ENCODE measurements at places on chromosomes 2 and 18.

GRCh38 chr2:128037649-128038048 is 9.8 kb upstream of the SAP130 start:
- DNase-seq, result no peak

GRCh38 chr2:164053021-164053420 is 317.2 kb upstream of the FIGN start:
- no peak for DNase-seq

DNA sequence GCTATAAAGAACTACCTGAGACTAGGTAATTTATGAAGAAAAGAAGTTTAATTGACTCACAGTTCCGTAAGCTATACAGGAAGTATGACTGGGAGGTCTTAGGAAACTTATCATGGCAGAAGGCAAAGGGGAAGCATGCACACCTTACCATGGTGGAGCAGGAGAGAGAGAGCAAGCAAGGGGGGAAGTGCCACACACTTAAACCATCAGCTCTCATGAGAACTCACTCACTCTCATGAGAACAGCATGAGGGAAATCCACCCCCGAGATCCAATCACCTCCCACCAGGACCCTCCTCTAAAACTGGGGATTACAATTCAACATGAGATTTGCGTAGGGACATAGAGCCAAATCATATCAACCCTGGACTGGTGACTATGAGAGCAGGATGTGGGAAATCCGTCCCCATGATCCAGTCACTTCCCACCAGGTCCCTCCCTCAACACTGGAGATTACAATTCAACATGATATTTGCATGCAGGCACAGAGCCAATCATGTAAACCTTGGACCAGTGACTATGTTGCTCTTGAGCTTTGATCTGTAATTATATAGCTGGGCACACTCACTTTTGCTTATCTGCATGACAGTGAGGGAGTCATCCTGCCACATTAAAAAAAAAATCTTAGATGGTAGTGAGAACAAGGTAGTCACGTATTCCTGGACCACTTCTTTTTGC is 12.9 kb downstream of the ADAM23 start:
- DNase-seq, result no peak

- DNase-seq, result no peak
Observed at GRCh38 chr2:158529379-158530259, 72.9 kb downstream of the PKP4 start.

DNA sequence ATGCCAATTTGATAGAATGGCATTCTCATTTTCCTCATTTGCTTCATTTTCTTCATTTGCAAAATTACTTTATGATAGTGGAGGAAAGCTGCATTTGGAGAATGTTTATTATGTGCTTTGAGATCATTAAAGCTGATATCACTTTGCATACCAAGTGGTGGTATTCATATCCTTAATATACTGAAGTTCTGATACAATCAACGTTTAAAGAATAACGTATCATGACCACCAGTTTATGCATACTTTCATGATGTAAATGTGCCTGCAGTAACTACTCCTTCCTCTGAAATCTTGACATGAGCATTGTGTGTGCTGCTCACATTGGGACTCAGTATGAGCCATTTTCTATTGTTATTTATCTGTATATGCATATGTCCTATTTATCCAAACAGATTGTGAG is 302.1 kb downstream of the ARHGAP15 start:
- no peak for DNase-seq

DNA sequence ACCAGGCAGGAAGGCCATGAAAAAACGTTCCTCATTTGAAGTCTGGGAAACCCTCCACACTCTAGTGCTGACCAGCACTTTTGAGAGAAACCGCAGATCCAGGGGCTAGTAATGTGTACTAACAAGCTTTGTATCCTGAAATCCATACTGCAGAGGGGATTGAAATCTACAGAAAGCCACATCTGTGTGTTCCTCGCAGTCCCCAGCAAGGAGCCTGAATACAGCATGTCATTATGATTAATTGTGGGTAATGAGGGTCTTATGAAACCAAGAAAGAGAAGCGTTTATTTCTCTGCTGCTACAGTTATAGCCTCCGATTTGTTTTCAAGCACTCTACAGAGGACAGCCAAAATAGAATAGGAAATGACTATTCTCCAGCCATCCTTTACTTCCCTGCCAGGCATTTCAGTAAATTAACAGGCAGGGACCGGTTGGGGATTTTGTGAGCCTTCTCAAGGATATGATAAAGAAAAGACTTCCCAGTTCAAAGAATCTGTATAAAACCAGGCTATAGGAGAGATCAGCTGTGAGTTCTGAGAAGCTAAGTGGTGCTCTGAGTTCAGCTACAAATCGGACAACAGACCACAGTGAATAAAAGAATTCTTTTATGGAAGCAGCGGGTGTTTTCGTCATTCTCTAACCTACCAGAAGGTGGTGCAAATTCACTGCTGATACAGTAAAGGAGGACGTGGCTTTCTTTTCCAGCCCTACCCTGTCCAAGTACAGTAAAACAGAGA is 133.4 kb downstream of the INSIG2 start:
- peak; percentile 69 for DNase-seq

DNA sequence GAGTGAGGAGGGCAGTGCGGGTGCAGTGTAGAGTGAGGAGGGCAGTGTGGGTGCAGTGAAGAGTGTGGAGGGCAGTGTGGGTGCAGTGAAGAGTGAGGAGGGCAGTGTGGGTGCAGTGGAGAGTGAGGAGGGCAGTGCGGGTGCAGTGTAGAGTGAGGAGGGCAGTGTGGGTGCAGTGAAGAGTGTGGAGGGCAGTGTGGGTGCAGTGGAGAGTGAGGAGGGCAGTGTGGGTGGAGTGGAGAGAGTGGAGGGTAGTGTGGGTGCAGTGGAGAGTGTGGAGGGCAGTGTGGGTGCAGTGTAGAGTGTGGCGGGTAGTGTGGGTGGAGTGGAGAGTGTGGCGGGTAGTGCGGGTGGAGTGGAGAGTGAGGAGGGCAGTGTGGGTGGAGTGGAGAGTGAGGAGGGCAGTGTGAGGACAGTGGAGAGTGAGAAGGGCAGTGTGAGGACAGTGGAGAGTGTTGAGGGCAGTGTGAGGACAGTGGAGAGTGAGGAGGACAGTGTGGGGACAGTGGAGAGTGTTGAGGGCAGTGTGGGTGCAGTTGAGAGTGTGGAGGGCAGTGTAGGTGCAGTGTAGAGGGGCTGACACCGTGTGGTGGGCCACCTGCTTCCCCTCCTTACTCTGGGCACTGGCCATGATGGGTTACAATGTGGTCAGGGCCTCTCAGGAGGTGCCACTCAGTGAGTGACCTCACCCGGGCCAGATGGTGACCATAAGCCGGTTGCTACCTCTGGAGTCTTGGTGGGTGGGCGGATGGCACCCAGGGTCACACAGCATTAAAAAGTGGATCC is 28.5 kb downstream of the INPP4A start:
- no peak for DNase-seq

- DNase-seq, result no peak
Observed at GRCh38 chr2:126720638-126721037, 64.7 kb downstream of the GYPC start.

DNA sequence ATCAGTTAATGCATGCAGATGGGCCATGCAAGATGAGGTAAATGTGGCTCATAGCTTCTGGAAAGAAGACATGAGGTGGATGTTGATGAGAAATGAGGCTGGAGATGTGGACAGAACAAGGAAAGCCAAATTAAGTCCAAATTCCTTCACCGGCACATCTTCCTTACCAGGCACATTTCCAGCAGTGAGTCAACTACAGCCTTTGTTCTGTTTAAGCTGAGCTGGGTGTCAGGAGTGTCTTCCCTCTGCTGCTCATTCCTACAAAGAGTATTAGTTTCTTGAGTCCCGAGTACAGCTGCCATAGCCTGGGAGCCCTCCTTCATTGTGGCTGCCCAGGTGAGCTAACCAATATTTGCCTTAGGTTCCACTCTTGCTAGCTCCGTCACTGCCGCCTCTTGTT is 945.0 kb downstream of the SLC4A3 start:
- DNase-seq, result no peak

DNA sequence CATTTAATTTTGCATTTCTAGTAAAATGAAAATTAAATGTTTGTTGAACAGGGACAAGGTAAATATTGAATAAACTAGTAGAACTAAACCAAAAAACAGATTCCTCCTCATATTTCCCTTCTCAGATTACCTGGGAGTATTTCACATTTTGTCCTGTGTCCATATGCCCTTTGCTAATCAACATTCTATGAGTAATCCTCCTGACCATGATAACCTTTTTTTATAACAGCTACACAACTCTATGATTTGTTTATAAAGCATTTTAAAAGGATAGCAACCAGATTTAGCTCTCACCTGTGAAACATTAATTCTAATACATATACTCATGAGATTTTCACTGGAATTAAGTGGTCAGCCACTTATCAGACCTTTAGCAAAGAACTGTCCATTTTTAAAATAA is 7.1 kb upstream of the DSG2 start:
- no peak for DNase-seq

GRCh38 chr2:160222546-160223283 is 22.6 kb upstream of the ITGB6 start:
- DNase-seq, result no peak

DNA sequence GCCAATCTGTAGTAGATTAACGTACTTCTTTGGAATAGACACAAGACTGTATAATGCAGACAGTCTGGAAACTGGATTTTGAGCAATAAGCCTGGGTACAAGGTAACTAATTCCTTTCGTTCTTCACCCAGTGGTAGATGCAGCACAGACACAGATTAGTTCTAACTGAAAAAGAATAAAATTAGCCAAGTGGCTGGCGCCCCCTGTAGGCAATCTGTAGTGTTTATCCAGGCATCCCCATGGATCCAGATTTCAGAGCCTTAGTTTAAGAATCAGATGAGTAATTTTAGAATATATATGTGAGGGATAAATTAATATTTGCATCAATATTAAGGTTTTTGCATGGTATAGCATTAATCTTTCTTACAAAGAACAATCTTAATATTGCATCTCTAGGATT is 563.9 kb downstream of the DCC start:
- peak; percentile 4 for DNase-seq

DNA sequence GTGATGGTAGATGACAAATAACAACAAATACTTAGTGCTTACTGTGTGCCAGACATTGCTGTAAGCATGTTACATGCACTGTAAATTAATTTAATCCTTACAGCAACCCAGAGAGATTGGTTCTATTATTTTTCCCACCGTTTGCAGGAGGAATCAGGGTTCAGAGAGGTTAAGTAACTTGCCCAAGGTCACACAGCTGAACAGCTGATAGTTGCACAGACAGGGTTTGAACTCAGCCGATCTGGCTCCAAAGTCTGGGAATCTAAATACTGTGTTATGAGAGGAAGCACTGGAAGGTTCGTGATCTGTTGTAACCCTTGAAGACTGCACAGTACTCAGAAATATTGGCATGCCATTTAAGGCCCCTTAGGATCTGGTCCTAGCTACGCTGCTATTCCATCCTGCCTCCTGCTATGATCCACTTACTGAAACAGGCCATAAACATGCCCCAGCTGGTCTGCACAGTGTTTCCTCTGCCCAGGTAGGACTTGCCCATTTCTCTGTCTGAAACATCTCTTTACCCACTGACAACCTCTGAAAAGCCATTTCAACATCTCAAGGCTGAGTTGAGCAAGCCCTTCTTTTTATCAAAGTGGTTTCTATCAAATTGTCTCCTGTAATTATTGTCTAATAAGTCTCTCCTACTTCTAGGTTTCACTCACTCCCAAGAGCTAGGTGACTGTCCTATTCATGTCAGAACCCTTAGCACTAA is 40.4 kb upstream of the MRPL33 start:
- DNase-seq, result no peak

DNA sequence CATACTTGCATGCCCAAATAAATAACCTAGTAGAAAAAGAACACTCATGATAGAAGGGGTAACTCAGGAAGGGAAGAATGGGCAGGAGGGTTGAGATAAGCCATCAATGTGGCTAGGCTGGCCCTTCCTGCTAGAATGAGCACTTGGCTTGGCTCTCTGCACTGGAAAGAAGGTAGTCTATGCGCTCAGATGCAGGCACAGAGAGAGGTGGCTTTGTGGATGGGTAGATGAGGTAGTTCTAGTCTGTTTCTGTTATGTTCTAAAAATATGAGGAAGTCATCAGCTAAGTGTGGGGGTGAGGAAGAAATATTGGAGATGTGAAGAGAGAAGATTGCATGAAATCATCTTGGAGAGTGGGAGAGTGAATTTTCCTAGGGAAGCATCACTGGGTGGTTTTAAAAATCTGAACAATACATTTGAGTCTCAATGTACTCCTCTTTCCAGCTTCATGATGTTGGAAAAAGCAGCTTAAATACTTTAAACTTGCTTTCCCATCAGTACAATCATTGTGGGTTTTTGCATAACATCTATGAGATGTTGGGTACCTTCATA is 357.1 kb downstream of the CNTNAP5 start:
- DNase-seq, result no peak

- no peak for DNase-seq
Observed at GRCh38 chr2:226308986-226309385, 490.6 kb downstream of the IRS1 start.

DNA sequence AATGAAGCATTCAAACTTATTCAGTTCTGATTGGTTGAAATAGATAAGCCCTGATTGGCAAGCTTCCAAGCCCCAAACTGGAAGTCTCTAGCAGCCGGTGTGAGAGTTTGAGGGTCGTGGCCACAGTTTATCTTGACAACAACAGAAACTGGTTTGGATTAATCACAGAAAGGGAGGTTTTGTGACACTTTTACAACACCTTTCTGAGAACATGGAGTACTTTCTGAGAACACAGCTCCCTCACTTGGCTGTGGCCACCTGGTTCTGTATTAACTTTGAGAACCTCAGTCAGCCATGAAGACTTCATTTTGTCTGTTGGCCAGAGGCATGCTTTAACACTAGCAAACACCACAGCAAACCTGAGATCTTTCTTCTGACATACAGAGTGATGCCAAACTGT is 280.7 kb upstream of the VWC2L start:
- no peak for DNase-seq

DNA sequence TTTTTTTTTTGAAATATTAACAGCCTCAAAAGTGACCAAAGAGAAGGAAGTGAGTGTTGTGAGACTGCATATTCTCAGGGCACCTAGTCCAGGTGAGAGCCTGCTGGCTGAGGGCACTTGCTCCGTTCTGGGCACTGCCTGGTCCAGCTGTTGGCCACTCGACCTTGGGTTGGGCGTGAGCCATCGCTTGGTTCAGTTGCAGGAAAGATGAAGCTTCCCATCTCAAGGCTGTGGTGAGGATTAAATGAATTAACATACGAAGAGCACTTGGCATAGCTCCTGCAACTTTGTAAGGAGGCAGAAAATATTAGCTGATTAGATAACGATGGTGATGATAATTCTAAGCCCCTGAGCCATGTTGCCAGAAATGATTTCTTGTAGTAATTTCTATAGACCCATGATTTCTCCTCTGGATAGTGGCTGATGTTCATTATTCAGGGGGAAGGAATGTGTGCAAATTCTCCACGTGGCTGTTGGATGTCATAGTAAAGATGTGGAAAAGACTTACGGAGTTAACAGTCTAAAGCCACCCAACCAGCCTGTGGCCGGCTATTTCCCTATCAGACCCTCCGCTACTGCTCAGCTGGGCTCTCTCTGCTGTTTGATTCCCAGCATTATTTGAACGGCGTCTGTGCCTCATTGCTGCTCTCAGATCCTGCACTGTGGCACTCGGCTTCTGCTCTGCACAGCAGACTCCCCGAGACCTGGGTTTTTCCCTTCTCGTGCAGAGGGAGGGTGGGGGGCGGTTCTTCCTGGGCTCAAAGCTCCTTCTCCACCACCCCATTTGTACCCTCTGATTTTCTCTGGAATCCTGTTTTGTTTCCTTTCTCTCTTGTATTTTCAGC is 221.1 kb downstream of the GALR1 start:
- DNase-seq, result no peak
